ENCODE measurements at places on chromosomes 2 and 18.
A peak's percentile ranks its signal among the peaks of the same experiment; 100 is the strongest.

DNA sequence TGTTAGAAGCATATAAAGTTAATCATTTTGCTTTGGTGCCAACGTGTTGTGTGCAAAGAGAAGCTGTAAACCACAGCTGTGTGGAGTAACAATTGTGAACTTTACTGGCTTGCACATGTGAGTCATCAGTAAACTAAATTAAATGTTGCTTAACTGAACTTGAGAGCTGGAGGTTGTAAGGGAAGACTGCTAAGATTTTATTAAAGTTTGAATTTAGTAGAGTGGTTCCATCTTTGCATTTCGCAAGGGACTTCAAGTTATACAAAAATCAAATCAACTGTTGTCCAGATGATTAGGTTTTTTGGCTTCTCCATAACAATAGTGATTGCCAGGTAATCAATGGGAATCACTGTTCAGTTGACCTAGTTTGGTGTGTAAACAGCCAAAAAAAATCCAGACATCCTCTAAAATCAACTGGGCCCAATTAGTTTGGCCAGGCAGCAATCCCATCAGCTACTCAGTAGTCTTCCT lies 247.4 kb downstream of the MYO3B start:
- no peak for DNase-seq

DNA sequence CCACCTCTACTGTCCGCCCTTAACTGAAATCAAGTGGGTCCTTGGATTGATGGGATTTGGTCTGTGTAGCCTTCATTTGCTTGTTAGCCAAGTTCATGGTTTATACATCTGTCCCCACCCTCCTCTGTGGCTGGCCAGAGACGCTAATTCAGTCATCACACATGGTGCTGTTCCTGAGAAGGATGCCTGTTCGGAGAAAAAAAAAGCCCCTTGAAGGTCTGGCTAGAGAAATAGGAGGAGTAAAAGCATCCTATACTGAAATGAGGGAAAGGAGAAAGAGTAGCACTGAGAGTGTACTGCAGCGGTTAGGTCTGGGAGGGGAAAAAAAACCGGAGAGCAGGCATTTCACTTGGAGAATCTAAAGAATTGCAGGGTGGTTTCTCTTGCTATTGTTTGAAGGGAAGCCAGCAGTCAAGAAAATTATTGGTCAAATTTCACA lies 180.6 kb upstream of the EPAS1 start:
- DNase-seq: no peak

GRCh38 chr2:162320864-162321517 lies 2.5 kb upstream of the IFIH1 start:
- DNase-seq: no peak

DNA sequence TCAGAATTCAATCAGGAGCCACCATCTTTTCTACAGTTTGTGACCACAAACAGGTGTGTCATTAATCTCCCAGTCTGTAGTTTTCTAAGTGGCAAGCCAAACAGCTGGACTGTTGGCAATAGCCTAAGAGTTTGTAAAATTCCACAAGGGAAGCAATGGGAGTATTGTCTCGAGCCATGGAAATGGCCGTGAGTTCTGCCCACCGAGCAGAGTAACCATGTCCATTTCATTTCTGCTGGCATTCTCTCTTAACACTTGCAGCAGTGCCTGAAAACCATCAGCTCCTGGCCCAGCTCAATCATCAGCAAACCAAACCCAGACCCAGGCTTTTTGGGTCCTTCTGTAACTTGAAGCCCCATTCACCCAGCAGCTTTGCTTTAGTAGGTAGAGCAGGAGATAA lies 387.8 kb upstream of the CDH7 start:
- no peak for DNase-seq

- no peak for DNase-seq
These were observed 151.4 kb downstream of the CD8B2 start for GRCh38 chr2:106638580-106638979.

- peak; percentile 20 for DNase-seq
These were observed 31.4 kb upstream of the YPEL5 start for GRCh38 chr2:30115141-30115980.

DNA sequence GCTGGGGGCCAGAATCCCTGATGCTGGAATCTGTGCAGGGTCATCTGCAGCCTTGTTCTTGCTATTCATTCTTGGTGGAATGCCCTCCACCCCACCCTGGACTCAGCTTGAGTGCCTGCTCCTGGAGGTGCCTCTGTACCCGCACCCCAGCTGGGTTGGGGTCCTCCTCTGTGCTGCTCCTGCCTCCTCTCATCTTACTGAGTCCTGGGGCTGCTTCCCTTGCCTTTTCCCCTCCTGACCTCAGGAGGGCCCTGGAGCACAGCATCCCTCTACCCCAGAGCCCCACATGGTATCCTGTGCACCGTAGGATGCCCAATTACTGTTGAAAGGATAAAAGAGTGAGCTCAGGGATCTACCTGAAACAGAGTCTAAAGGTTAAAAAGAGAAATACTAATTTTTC lies 81.6 kb downstream of the CIB4 start:
- no peak for DNase-seq

- DNase-seq: no peak
These were observed 35.0 kb upstream of the LRP1B start for GRCh38 chr2:142165790-142166189.

DNA sequence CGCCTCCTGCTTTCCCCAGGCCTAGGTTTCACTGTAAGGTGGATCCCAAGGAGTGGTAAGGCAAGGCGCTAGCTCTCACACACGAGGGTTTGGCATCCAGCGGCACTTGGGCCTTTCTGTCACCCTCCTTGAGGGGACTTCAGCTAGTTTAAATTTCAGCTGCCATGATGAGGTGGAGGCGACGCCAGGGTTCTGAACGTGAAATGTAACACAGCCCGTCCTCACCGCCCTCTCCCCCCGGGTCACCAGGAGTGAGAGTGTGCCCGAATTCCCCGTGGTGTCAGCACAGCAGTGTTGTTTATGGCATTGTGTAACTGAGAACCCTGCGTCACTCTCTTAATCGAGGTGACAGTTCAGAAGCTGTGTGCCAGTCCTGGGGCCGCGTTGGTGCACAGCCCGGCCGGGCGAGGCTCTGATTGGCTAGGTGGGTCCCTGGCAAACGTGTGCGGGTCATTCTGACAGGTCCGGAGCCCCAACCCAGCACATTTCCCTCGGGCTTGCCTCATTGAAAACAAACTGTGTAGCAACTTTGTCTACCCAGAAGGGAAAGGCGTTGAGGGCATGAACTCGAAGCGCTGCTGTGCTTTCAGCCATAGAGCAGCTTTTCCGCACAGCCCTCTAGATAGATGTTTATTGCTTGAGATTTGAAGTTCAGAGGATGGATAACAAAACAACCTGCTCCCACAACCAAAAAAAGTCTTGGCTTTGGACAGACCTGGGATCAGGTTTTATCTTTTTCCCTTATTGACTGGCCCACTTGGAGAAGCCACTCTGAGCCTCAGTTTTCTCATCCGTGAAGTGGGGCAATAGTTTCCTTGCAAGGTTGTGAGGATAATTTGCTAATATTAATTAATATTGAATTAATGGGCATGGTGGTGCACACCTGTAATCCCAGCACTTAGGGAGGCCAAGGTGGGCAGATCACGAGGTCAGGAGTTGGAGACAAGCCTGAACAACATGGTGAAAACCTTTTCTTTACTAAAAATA lies 4.9 kb downstream of the CIDEA start:
- no peak for DNase-seq

DNA sequence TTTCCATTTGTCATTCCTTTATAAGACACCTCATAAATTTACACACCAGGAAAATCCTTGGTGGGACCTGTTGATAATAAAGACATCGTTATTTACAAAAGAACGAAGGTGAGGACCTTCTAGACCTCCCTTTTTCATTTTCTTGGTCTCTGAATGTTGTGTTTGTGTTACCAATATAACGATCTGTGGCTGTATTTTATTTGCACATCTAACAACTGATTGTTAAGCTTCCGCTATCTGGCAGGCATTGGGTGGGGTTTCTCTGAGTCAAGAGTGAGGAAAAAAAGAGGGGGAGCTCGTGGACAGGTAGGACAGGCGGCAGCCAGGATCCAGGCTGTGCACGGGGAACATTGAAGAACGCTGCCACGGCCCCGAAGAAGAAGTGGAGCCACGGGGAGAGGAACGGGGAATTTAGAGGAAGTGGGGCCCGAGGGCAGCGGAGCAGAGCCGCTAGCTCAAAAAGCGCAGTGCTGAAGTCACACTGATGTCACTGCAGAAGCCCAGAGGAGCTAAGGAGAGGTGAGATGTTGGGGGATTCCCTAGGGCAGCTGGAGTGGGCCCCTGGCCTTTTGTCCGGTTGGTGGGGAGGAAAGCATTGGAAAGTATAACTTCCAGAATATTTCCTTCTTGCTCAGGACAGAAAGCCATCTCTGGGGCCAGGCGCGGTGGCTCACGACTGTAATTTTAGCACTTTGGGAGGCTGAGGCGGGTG lies 20.9 kb upstream of the DNMT3A start:
- peak; percentile 13 for DNase-seq

DNA sequence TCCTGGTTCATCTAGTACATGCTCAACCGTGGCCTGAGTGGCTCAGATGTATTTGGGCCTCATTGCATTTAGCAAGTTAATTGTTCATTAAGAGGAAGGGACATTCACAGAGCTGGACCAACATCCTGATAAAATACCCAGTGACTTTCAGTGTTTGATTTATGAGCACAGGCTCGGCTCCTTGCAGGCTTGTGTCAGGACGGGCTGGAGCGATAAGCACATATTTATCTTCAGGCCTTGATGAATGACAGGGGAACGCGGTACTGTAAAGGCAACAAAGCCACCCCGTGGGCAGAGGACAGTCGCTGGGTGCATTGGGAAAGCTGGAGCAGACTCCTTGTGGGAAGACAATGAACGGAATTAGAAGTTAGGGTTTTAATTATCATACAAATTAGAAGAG lies 548.6 kb upstream of the HS6ST1 start:
- no peak for DNase-seq

GRCh38 chr2:50858156-50858555 lies 173.8 kb downstream of the NRXN1 start:
- DNase-seq: no peak

GRCh38 chr2:45765728-45766254 lies 114.3 kb downstream of the PRKCE start:
- no peak for DNase-seq

DNA sequence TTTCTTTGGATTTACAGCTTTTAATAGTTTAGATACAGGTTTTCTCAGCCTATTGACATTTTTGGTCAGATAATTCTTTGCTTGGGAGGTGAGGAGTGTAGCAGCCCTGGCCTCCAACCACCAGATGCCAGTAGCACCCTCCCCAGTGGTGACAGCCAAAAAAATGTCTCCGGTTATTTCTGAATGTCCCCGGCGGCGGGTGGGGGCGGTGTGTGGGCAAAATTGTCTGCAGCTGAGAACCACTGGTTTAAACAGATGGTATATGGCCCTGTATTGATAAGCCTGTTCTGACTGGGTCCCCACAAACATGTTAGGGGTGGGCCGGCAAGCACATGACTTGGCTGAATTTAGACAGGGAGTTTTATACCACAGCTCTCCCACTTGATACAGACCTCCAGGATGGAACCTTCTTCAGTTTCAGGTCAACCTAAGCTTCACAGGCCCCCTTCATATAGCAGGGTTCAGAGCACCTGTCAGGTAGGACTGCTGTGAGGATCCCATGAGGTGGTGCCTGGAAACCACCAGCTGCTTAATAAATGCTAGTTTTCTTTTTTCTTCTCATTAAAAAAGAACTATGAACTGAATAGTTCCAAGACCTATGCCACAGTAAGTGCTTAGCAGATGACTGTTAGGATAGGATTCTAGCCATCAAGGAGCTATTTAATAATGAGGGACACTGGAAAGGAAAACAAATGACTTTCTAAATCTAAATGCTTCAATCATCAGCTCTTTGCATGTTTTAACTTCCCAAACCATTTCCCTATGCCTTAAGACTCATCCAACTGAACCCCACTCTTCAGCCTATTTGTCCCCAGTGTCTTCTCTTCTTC lies 18.1 kb downstream of the LPIN2 start:
- no peak for DNase-seq

DNA sequence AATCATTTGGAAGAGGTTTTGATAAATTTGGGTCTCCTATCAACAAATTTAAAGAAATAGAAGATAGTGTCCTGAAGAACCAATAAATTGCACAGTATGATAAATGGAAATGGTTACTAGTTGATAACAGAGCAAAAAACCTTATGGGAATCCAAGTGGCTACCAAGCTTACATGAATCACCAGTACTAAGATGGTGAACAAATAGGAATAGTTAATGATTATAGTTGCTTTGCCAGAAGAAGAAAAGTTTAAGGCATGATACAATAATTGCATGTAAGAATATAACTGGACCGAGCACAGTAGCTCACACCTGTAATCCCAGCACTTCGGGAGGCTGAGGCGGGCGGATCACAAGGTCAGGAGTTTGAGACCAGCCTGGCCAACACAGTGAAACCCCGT lies 19.6 kb upstream of the INO80D start:
- DNase-seq: no peak

- no peak for DNase-seq
These were observed 109.2 kb upstream of the MAP2 start for GRCh38 chr2:209314653-209315052.

- no peak for DNase-seq
These were observed 247.9 kb downstream of the HDAC4 start for GRCh38 chr2:239152916-239153305.

GRCh38 chr2:232333361-232334135 lies 45.0 kb upstream of the ALPP start:
- no peak for DNase-seq

GRCh38 chr2:232901736-232902578 lies 31.9 kb downstream of the SNORC start:
- no peak for DNase-seq

DNA sequence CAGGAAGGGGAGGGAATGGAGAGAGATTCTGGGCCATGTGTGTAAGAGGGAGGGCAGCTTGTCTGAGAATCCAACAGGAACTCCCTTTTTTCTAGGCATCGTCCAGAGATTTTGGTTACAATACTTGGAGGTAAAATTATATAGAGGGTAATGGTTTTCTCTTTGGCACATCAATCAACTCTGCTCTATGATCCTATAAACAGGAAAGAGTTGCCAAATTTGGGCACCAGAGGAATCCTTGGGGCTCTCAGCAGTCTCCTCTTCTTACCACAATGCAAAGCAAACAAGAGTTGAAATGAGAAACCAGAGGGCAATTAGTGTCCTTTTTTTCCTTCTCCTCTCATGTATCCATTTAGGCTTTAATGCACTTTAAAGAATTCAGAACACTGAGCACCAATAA lies 243.4 kb downstream of the SLC8A1 start:
- DNase-seq: peak; percentile 67

GRCh38 chr2:25805987-25806386 lies 72.3 kb downstream of the ASXL2 start:
- DNase-seq: no peak

- no peak for DNase-seq
These were observed 1.4 kb downstream of the CAD start for GRCh38 chr2:27218614-27219013.

DNA sequence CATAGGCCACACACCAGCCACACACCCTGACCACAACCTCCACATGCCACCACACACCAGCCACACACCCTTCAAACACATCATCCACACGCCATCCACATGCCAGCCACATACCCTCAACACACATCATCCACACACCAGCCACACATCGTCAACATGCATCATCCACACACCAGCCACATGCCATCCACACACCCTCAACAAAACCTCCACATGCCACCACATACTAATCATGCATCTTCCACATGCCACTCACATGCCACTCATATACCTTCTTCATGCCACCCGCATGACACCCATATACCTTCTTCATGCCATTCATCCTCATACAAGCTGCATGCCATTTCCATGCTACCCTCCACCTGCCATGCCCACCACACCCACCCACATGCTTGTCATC lies 12.4 kb downstream of the TNS1 start:
- DNase-seq: no peak

GRCh38 chr2:158740621-158741020 lies 54.5 kb upstream of the DAPL1 start:
- no peak for DNase-seq

All from NCI-H2029 (cell line).